MV-4-11 (cell line): ENCODE measurements at places on chromosomes 5 and 9.

- no peak for DNase-seq
Observed at GRCh38 chr5:171720086-171720485, 65.5 kb upstream of the SMIM23 start.

- no peak for DNase-seq
Observed at GRCh38 chr5:61595426-61595825, 263.4 kb downstream of the ZSWIM6 start.

DNA sequence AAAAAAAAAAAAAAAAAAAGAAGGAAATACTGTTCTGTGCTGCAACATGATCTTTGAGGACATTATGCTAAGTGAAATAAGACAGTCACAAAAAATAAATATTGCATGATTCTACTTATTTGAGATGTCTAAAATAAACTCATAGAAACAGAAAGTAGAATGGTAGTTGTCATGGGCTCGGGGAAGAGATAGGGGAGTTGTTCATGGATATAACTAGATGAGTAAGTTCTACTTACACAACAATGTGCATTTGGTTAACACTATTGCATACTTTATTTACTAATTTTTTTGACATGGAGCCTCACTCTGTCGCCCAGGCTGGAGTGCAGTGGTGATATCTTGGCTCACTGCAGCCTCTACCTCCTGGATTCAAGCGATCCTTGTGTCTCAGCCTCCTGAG, 15.2 kb downstream of the MAML1 start:
- peak; percentile 62 for DNase-seq

- no peak for DNase-seq
Observed at GRCh38 chr5:153775923-153776322, 262.8 kb downstream of the FAM114A2 start.

DNA sequence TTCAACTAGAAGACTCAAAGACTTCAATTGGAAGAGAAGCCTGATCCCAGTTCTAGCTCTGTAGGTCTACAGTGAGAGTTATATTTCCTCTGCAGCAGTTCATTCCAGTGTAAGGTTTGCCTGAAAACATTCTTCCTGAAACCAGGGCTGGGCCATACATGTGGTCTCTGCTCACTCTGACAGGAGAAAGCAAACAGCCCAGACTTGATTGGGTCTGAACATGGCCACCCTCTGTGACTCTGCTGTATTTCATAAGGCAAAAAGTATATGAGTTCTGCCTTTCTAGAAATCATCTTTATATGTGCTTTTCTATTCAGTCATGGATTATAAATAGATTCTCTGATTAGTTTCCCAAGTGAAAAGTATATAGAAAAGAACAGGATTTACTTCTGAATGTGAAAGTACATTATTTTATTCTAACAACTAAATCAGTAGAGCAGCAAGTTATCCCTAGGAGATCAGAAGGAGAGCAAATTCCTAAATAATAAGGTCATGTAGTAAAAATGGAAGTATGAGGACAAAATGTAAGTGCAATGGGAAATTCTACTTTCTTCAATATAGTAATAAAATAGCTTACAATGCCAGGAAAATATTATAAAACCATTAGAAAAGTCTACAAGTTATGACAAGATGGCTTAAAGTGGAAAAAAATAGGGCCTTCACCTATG, 144.3 kb downstream of the EFNA5 start:
- DNase-seq = no peak

GRCh38 chr5:14357851-14358250, 214.7 kb downstream of the TRIO start:
- no peak for DNase-seq

GRCh38 chr9:38371495-38371894, 21.0 kb upstream of the ALDH1B1 start:
- DNase-seq = peak; percentile 10

- DNase-seq = no peak
Observed at GRCh38 chr9:131873335-131873734, 133.5 kb upstream of the RAPGEF1 start.

DNA sequence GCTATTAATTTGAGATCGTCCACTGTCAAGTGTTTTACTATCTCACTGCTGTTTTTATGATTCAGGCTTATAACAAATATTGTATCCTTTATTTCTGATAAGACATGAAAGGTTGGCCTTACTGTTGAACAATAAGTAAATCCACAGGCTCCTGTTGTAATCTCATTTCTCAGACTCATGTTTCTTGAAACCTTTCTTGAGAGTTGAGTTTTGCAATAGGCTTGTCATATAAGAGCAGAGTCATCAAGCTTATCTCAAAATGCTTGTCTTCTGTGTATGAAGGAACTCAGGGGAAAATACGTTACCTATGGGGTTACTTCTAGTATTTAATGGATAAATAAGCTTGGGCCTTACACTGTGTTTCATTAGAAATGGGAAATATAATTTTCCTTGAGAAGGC, 9.2 kb upstream of the TLX3 start:
- DNase-seq = no peak

DNA sequence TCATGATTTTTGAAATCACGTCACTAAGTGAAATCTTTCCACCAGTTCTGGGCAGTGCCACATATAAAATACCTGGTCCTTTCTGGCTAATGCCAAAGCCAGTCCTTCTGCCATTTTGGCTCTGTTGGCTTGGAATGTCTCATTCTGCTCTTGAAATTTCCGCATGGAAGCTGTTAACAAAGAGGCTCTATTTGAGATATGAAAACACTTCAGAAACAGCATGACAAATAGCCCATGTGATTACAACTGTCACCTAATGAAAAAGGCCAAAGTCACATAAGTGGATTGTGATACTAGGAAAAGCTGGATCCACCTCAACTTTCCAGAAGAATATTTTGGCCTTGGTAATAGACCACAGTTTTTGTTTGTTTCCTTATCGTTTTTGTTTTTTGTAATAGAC, 12.8 kb downstream of the GOLGA1 start:
- DNase-seq = no peak

DNA sequence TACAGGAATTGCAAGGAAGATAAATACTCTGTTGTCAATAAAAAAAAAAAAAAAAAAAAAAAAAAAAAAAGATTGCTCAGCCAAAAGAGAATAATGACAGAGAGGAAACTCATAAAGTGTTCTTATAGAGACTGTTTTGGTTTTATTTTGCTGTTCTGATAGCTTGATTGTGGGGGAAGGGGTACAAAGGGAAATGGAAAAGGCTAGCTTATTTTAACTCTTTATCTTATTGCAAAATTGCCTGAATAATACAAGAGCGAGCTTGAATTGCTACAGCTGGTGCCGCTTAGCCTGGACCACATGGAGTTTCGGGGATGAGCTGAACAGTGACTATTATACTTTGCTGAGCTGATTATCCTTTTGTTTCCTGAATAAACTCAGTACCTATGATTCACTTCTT, 31.0 kb upstream of the SHISAL2B start:
- DNase-seq = no peak

- no peak for DNase-seq
Observed at GRCh38 chr5:179432547-179432946, 87.3 kb upstream of the ADAMTS2 start.

GRCh38 chr5:32346869-32347268, 34.1 kb upstream of the MTMR12 start:
- DNase-seq = no peak

DNA sequence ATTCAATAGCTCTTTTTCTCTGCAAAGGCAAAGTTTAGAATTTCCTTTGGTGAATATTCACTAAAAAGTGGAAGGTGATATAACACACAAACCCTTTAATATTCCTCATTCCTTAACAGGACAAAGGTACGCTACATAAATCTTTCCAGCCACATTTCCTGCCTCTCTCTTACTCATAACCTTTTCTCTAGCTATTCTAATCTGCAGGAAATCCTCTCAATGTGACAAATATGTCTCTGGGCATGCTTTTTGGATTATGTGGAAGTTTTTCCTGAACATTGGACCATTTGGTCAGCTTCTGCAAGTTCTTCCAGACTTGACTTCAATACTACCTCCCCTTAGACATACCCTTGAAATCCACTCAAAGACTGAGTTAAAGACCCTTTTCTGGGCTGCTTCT, 186.3 kb upstream of the TUSC1 start:
- no peak for DNase-seq

DNA sequence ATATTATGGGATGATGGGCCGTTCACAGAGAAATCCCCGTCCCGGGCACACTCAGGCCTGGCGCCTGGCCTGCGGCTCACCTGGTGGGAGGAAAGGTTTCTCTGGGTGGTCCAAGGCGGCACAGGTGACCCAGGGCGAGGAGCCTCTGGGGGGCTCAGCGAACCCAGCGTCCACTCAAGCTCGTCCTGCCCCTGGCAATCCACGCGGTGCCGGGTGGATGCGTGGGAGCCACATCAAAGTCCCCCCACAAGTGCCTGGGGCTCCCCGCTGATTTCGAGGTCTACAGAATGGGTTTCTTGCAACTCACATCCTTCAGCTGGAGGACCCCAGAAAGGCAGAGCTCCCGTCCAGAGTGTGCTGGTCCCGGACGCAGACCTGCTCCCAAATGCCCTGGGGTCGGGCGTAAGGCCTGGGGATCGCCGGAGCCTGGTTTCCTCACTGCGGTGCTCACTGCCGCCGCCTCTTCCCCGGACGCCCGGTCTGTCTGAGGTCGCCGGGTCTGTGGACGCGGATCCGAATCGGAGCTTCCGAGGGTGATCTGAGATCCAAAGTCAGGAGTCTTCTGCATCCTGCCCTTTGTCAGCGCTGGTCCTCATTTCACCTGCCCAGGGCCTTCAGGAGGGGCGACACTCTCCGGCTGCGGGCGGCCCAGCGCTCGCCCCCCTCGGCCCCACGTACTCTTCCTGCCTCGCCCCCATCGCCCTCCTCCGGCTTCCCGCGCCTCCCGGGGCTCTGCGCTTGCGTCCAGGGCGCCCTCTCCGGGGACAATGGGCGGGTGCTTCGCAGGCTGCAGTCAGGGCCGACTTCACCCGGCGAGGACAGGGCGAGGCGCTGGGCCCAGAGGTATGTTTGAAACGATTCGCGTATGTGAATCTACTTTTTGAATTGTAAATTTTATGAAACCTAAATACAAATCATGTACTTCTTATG, 20.0 kb upstream of the RUFY1 start:
- no peak for DNase-seq

DNA sequence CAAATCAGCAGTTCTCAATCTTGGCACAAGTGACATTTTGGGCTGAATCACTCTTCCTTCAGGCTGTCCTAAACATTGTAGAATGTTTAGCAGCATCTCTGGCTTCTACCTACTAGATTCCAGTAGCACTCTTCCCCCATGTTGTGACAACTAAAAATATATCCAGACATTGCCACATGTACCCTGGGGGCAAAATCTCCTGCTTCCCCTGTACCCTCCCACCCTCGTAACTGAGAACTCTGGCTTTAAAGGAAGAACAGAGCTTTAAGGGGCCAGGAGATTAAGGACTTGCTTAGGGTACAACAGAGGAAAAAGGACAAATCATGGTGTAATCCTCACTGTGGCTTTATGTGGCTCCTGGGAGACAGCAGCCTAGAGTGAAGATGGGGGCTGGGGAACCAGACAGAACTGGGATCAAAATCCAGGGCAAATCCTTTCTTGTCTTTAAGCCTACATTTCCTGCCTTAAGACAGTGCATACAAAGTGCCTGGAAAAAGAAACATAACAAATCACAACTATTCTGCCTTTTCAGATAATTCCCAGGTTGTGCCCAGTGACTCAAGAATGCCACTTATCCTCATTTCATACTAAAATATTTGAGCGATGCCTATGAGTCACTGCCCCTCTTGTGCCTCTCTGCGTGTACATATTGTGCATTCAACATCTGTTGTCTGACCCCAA, 109.3 kb downstream of the DAPK1 start:
- no peak for DNase-seq

GRCh38 chr5:131634666-131634995, 398 bp downstream of the RAPGEF6 start:
- peak; percentile 59 for DNase-seq

- DNase-seq = no peak
Observed at GRCh38 chr9:108099854-108100253, 610.3 kb upstream of the KLF4 start.

- DNase-seq = peak; percentile 90
Observed at GRCh38 chr9:76580188-76580587, 121.2 kb downstream of the GCNT1 start.

DNA sequence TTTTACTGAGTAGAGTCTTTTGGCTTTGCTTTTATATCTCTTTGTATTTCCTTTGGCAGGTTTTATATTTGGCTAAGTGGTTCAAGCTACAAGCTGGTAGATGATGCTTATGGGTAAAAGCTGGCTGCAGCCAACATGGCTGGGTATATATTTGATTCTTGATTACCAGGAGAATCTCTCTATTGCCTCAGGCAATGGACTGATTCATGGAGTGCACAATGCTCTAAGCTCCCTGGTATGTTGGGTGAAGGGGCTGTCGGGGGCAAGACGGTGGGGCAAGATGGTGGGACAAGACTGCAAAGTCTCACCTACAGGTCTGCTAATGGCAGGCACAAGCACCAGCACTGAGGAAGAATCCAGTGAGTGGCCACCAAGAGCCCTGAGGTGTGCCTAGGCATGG, 366.6 kb downstream of the DMAC1 start:
- no peak for DNase-seq

GRCh38 chr5:132435886-132436285, 54.7 kb downstream of the IRF1 start:
- no peak for DNase-seq

- DNase-seq = no peak
Observed at GRCh38 chr9:135088979-135089847, 1.7 kb downstream of the OLFM1 start.

GRCh38 chr5:170262061-170263045, 29.6 kb downstream of the C5orf58 start:
- DNase-seq = no peak

DNA sequence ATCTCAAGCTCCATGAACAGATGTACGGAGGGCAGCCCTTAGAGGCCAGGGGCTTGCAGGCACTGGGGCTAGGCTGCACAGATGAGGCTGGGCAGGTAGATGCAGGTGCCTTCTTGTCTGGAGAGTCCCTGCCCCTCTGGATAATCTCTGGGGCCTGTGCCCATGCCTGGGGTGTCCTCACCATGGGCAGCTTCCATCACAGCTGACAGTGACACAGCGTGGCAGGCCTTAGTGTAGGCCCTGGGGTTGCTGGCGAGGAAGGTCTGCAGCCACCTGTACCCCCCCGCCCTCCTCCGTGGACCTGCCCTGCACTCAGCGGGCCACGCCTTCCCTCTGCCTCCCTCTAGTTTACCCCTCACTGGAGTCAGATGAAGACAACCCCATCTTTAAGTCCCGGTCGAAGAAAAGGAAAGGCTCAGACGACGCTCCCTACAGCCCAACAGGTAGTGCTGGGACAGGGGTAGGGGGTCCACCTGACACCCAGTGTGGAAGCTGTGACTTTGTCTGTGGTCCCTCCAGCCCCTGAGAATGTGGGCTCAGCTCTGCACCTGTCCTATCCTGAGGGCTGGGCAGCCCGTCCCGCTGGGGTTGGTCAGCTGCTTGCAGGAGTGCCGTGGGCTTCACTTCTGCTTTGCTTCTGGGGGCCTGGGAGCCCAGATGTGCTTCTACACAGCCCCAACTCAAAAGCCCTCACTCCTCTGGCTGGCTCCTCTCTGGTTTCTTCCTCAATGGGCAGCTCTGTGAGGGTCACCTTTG, 98.4 kb downstream of the PHF2 start:
- DNase-seq = no peak

- DNase-seq = no peak
Observed at GRCh38 chr5:61630908-61631307, 298.9 kb downstream of the ZSWIM6 start.

DNA sequence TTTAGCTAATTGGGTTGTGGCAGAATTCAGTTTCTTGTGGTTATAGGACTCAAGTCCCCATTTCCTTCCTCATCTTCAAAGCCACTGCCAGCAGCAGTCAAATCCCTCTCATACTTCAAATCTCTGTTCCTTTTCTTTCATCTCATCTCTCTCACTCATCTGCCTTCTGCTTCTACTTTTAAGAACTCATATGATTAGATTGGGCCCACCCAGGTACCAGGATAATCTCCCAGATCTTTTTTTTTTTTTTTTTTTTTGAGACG, 8.0 kb upstream of the REEP5 start:
- peak; percentile 97 for DNase-seq
